NT2/D1 (cell line): ENCODE measurements at places on chromosomes 12 and 14.
A peak's percentile ranks its signal among the peaks of the same experiment; 100 is the strongest.

GRCh38 chr12:62138527-62138926, 121.7 kb upstream of the USP15 start:
- no peak for DNase-seq

GRCh38 chr12:42871816-42872215, 282.3 kb upstream of the PRICKLE1 start:
- no peak for DNase-seq

GRCh38 chr12:2586156-2587038, 208.4 kb upstream of the FKBP4 start:
- peak; percentile 81 for DNase-seq

- DNase-seq, result no peak
These were observed 30.1 kb downstream of the MAX start for GRCh38 chr14:65072256-65072655.

- DNase-seq, result no peak
These were observed 8.5 kb upstream of the LTBP2 start for GRCh38 chr14:74620497-74620921.

- no peak for DNase-seq
These were observed 105.0 kb upstream of the CPNE8 start for GRCh38 chr12:39010406-39010805.

- no peak for DNase-seq
These were observed at the start of gene MARCHF9 for GRCh38 chr12:57754411-57755193. Gene MARCHF9 (plus strand): TSS chr12:57755103. CDS start chr12:57755529, 426 bp downstream.

- DNase-seq, result peak; percentile 56
These were observed 498 bp downstream of the PIANP start for GRCh38 chr12:6699989-6700645.

DNA sequence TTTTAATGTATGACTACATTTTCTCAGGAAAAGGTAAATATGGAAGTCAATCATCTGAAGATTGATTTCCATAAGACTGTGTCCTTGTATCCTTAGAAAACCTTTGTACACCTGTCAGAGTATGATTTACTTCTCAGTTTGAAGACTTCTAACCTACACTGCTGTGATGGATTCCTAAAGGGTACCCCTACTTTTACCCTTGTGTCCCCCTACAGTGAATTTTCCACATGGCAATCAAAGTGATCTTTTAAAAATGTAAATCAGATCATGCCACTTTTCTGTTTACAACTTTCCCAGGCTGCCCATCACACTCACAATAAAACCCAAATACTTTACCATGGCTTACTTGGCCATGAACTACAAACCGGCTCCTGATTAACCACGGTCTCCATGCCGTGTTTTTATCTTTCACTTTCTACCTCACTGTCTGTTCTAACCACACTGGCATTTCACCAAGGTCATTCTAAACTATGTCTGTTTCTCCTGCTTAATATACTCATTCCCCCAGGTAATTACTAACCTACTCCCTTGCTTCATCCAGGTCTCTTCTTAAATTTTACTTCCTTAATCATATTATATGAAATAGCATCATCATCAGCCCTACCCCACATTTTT, 8.1 kb downstream of the DNAI7 start:
- no peak for DNase-seq

GRCh38 chr12:13472690-13473089, 276.2 kb downstream of the EMP1 start:
- no peak for DNase-seq

DNA sequence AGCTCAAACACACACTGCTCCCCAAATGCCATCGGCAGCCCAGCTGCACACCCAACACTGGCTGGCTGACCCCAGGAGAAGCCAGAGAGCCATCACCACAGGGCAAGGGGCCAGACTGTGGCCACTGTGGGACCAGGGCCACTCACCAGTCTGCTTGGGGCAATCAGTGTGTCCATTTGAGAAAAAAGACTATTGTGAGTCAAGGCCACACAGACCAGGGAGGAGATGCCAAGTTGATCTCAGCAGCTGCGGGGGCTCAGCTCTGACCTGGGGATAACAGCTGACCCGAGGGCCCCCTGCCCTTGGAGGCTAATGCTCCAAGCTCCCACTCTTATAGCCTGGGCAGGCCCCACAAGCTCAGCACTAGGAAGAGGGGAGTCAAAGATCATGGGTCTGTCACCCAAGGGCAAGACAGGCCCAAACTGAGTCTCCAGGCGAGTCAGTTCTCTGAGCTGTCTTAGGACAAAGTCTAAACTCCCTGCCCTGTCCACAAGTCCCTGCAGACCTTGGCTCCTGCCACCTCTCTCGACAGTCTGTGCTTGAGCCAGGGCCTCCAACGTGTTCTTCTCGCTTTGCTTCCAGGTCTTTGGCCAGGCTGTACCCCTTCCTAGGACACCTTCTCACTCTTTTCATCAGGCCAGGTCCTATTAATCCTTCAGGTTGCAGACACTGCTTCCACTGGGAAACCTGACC, 30.1 kb upstream of the PNMA1 start:
- DNase-seq, result no peak

- DNase-seq, result no peak
These were observed 17.8 kb upstream of the RHOJ start for GRCh38 chr14:63186453-63186852.

GRCh38 chr12:2765052-2765451, 29.7 kb upstream of the FKBP4 start:
- no peak for DNase-seq

DNA sequence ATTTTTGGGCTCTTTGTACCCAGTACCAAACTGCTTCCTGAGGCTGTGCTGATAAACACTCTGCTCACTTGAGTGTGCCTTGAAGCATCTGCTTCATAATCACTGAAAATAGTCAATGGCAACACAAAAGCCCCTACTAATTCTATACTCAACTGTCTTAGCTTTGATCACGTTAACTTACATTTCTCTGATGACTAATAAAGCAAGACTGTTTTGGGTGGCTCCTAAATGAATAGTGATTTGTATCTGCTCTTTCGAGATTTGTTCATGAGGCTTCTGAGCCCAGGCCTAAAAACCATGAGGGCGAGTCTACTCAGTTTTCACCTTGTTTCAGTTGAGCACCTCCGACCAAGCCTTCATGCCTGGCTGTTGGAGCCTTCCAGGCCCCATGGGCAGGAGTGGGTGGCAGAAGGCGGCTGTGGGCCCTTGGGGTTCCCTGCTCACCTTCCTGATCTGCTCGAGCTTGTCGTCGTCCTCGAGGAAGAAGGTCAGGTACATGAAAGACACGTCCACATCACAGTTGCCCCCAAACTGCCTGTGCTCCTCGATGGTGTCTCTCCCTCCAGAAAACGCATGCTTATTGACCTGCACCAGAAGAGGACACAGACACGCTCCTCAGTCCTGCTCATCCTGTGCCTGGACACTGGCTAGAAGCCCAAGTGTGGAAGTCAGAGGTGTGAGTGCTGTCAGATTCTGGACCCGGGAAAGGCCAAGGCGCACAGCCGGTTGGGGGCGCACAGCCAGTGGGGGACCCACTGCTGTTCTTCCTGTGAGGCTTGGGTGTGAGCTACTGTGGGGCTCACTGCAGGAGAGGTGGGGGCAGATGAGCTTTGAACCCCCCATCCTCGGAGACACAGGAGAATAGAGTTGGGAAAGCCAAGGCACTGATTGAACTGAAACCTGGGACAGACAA, 13.7 kb downstream of the SLC25A47 start:
- no peak for DNase-seq
